Cardiac muscle cell (in vitro differentiated cells and primary cell): ENCODE measurements at places on chromosomes 5 and 9.

GRCh38 chr9:95102572-95102971 lies 214.9 kb downstream of the FANCC start:
- no peak for DNase-seq

DNA sequence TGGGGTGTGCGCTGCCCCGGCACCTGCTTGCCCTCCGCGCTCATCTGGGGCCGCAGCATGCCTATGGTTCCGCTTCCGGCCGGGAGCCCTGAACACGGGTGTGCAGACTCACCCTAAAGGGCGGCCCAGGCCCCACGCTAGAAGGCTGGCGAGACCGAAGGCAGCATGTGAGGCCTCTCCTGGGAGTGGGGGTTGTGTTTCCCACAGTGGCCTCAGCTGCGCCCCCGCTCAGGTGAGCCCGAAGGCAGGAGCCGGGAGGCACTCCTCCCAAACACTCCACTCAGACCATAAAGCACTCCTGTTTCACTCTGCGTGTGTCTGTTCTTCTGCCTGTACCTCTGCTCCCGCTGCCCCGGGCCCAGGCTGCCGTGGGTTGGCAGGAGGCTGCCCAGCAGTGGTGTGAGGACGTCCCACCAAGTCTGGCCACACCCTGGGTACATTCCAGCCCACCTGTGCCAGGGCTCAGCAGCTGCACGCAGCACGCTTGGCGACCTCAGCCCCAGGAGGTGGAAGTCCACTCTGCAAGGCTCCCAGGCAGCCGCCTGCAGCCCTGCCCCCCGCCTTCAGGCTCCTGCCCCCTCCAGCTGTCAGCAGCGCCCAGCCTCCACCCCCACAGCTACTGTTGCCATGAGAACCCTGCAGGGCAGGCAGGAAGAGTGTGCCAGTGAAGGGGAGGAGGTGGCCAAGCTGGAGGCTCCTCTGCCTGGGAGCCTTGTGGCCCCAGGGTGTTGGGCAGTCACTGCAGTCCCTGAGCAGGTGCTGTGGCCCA lies 1.2 kb upstream of the AJM1 start:
- DNase-seq, result peak; percentile 63

- no peak for DNase-seq
Measured at GRCh38 chr5:25029004-25029403, 384.2 kb upstream of the CDH10 start.

GRCh38 chr5:55959208-55959607 lies 35.6 kb downstream of the IL6ST start:
- DNase-seq, result no peak

GRCh38 chr9:138073808-138074207 lies 196.2 kb downstream of the CACNA1B start:
- DNase-seq, result no peak

GRCh38 chr9:136090056-136090735 lies 4.9 kb downstream of the NACC2 start:
- DNase-seq, result no peak

DNA sequence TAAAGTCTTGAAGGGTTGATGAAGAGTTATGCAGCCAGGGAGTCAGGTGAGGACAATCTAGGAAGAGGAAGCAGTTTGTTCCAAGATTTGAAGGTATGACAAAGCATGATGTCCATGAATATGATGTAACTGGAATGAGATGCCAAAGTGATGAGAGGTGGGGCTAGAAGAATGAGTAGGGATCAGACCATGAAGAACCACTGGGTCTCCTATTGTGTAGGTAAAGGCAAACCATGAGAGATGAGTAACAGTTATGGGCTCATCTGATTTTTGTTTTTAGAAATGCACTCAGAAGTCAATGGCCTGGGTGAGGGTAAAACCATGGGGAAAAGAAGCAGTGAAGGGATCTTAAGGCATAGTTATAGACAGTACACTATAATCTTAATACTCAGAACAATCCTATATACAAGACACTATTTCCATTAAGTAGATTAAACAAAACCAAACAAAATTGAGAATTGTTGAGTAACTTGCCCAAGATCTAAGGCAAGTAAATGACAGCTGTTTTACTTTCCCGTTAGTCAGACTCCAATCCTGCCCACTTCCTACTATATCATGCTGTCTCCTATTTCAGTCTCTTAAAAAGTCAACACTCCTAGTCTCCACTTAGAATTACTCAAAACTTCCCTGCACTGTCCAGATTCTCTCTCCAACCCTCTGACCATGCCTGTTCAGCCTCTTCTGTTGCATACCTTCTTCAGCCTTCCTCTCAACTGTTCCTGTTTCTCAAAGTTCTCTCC lies 393.8 kb upstream of the MEF2C start:
- no peak for DNase-seq

DNA sequence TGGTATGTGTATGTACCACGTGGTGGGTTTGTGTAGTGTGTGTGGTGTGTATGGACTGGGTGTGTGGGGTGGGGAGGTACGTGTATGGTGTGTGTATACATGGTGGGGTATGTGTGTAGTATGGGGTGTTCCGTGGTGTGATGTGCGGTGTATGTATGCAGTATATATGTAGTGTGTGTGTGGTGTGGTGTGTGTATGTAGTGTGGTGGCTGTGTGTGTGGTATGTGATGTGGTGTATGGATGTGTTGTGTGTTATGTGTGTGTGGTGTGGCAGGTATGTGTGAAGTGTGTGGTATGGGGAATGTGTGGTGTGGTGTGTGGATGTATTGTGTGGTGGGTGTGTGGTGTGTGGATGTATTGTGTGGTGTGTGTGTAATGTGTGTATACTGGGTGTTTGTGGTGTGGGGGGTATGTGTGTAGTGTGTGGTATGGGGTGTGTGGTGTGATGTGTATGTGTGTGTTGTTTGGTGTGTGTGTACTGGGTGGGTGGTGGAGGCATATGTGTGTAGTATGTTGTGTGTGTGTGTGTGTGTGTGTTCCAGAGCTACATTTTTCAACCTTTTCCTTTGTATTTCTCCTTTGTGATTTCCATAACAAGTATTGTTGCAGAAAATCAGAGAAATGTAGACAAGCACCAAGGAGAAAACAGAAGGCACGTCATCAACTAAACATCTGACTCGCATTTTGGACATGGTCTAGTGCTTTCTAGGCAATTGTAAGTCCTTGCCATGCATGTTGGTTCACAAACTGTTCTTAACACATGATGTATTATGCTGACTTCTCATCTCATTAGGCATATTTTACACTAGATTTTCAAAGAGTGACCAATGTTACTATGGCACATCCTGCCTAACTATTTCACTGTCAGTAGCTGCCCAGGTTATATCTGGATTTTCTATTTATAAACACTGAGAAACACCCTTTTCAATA lies 13.2 kb downstream of the SEMA4D start:
- DNase-seq, result no peak
